GM19239 (cell line): ENCODE measurements at places on chromosomes 4 and X.

GRCh38 chr4:176638992-176639391 is 153.7 kb downstream of the VEGFC start:
- no peak for DNase-seq

DNA sequence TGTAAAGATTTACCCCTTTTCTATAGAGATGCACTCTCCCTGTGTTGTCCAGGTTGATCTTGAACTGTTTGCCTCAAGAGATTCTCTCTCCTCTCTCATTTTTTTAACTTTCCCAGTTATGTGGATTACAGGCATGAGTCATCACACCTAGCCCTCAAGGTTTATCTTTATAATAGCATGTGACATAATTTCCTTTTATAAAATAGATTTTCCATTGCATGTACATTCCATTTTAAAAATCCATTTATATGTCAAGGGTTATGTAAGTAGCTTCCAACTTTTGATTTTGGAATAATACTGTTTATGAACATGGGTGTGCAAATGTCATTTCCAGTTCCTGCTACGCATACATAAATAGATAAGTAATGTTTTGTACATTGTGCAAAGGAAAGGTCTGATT is 20.6 kb downstream of the ZNF721 start:
- DNase-seq, result no peak

DNA sequence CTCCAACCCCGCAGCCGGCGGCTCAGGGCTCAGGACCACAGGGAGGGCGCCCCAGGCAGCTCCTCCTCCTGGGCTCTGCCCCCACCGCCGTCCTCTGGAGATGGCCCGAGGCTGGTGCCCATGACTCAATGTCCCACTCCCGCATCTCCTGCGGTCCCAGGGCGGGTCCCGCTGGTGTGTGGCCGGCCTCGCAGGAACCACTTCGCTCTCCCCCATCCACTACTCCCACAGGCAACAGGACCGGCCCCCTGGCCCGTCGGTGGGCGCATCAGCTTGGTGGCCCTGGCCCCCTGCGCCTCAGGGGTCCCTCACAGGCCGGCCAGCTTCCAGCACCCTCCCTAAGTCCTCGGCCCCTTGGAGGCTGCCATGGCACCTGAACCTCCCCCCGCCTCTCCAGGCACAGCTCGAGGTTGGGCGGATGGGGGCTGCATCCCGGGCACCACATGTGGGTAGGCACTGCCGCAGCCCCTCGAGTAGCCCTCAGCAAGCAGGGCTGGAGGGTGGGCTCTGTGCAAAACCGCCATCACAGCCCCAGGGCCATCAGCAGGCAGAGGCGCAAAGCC is 22.8 kb upstream of the SPON2 start:
- no peak for DNase-seq

DNA sequence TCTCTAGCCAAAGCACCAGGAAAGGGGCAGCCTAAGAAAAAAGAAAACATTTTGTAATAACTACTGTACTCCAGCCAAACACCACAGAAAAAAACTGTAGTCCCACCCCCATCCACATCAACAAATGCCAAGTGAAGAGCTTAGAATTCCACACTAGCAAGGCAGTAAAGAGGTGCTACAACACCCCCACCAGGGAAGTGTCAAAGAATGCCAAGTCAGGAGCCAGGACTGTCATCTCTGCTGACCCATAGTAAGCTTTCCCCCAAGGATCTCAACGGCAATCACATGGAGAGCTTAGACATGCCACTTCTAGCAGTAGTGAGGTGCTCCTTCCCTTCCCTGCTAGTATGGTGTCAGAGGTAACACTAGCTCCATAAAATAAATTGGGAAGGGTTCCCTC is 34.4 kb upstream of the CCDC160 start:
- no peak for DNase-seq

GRCh38 chr4:108492816-108493595 is 127.4 kb upstream of the RPL34 start:
- DNase-seq, result peak; percentile 5

DNA sequence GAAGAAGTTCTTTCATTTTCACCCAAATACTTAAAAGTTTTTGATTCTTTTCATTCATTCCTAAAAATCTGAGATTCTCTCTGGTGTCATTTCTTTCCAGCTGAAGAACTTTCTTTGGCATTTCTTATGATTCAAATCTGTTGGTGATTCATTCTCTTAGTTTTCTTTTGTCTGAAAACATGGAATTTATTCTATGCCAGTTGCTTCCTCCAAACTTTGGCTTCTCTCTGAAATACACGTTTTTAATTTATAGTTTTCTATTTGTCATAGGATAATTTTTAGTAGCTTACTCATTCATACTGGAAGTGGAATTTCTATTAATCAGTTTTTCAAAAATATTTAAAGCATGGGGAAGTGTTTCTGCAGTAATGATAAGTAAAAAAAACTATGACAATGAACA is 1012.0 kb downstream of the RPA4 start:
- DNase-seq, result no peak

DNA sequence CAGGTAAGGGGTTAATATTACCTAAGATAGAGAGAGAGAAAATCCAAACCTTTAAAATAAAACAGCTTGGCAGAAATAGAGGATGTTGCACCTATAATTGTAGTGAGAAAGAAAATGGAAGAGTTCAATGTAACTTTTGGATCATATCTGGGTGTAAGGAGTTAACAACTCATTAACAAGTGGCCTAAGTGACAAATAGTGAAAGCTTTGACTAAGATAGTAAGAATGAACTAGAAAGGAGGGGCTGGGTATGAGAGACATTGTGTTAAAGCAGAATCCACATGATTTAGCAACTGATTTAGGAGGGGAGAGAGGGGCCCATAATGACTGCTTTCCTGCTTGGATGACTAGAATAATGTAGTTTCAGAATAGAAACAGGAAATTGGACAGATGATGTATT is 761.0 kb downstream of the IL1RAPL1 start:
- DNase-seq, result no peak

- no peak for DNase-seq
These were observed 174.5 kb upstream of the C1QTNF7 start for GRCh38 chr4:15253349-15253748.

DNA sequence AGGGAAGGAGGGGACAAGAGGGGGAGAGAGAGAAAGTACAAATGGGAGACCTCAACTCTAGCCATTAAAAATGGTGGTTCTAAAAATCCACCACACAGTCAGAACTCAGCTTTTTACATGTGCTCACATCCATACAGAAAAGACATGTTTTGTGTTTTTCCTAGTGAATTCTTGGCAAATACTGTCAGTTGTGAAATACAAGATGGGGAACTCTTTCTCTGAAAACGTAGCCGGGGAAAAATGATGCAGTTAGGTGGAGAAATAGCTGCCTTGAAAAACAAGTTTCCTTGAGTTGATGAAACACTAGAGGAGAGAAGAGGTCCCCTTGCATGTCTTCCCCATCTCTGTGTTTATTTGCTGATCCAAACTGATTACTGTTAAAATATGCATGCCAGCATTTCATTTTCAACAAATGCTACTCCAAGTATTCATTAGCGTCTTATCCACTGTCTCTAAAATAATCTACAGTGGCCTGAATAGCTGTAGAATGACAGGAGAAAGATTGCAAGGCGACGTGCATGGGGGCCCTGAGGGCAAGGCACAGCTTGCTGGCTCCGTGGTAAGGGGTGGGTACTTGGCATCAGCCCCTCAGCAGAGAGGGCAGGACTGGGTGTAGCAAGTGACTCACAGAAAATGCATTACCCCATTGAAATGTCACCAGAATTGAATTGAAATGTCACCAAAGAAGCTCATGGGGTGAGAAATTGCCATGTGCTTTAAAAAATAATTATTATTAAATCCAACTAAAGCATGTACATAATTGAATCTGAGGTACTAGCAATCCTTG is 48.1 kb upstream of the TBL1X start:
- no peak for DNase-seq

DNA sequence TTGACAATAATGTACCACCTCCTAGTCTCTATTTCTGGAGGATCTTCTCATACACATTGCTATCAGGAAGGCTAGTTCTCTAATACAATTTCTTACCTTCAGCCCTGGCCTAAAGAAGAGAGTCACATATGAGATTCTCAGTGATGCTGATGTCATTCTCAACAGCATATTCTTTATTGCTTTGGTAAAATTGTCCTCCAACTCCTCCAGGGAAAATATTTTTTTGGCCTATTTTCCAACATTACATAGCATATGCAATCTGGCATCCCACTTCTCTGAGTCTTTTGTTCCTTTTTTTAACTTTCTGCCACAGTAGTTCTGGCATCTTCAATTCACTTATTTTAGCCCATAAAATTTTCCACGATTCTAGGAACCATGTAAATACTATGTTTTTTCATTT is 2363.1 kb downstream of the ARAP2 start:
- DNase-seq, result no peak

- DNase-seq, result no peak
These were observed 1.7 kb upstream of the USP53 start for GRCh38 chr4:119210775-119211174.

DNA sequence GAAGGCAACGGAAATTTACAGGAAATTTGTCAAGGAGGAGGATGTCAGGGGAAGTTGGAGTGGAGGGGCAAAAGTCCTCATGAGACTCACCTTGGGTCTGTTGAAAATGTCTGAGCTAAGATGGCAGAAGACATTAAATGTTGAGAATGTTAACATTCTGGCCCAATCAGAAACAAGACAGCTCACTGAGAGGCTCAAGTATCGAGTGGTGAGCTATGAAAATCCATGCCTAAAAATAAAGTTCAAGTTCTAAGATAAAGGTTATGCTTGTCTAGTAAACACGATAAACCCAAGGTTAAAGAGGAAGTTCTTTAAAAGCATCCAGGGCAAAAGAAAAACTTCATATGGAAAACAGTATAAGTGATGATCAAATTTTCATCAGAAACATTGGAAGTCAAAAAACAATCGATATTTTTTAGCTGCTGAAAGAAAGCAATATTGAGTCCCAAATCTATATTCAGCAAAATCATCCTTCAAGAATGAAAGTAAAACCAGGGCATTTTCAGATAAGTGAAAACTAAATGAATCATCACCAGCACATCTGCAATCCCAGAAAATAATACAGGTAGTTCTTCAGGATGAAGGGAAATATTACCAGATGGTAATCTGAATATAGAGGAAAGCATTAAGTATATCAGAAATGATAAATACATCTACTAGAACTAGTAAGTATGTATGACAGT is 462.4 kb downstream of the TLL1 start:
- no peak for DNase-seq

GRCh38 chrX:155389634-155390033 is 7.7 kb downstream of the F8A2 start:
- no peak for DNase-seq

- DNase-seq, result no peak
These were observed 2680.3 kb downstream of the PCDH7 start for GRCh38 chr4:33400504-33400903.

- no peak for DNase-seq
These were observed 224.1 kb downstream of the ARHGAP10 start for GRCh38 chr4:147955827-147956558.

DNA sequence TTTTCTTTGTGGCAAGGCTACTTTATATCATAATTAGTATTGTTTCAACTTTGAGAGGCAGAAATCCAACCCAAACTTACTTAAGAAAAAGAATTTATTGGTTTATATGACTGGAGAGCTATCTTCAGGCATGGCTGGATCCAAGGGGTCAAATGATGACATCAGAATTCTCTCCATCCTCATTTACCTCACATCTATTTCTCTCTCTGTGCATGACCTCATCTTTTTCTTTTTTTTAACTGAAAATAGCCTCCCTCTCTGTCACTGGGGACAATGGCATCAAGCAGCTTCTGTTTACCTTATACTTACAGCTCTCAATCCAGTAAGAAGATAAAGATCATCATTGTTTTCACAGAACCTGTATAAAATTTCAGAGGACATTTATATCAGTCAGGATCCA is 12.0 kb upstream of the EXOC1L start:
- DNase-seq, result no peak

DNA sequence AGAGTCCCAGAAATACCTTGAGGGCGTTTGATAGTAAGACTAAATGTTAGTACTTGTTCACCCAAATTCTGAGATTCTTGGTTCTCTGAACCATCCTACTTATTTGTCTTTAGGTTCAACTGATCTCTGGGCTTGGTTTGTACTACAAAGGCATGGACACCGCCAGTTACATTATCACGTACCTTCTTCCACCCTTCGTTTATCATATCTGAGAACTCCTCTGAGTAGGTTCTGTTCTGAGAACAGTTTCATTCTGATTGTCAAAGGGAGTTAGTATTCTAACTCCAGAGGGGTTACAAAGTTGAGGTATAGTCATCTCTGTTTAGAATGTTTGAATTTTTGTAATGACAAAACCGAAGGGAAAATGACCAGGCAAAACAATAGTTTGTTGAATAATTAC is 19.3 kb downstream of the ZFX start:
- DNase-seq, result no peak

GRCh38 chr4:112951362-112952312 is 97.8 kb upstream of the ANK2 start:
- no peak for DNase-seq

DNA sequence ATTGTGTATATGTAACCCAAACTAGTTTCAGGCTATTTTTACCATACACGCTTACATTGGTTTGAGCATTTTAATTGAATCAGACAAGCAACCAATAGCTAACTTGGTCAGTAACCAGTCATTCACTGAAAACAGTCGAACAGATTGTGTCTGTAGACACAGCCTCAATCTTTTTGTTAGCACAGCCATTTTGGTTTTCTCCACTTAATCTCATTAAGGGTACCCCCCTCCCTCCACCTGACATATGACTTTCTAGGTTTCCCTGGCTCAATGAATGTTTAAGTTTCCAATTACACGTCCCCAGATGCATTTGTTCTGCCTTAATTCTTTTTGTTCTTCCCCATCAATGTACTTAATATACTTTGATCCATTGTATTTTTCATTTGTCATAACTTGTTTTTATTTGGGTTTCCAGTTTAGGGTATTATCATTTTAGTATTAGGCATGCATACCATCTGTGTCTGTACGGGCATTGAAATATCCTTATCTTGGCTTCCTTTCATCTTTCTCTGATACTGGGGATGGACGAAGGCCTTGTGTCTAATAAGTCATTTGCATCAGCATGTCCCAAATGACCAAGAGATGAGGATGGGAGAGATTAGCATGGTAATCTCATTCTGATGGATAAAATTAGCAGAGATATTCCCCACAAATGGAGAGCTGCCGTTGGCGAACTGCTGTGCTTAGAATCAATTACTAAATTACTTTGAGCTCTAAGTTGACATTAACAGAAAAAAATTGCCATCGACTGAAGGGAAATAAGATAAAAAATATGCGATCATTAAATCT is 35.9 kb upstream of the PHOX2B start:
- no peak for DNase-seq

- no peak for DNase-seq
These were observed 61.5 kb upstream of the FAM241A start for GRCh38 chr4:112083587-112084347.

GRCh38 chr4:185941461-185941860 is 127.5 kb upstream of the TLR3 start:
- DNase-seq, result no peak

- peak; percentile 89 for DNase-seq
These were observed at the start of gene KLHL8 for GRCh38 chr4:87220094-87220822. Gene KLHL8 (minus strand): TSS chr4:87220618. CDS start chr4:87195539, 25,079 bp downstream.
